ENCODE measurements at places on chromosomes 16 and 17.

DNA sequence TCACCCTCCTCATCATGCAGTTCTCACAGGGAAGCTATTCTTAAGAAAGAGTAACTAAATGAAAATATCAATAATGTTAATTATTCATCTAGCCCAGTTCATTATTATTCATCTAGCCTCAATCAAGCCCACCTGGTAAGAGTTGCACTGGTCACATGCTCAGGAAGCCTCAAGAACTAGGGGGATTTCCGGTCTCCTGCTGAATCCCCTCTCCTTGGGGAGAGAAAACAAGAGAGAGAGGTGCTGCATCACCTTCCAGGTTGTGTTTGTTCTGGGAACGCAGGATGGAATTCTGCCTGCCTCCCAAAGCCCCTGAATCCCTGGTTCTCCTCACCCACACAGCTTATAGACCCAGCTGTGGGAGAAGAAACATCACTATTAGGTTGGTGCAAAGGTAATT lies 164.0 kb downstream of the PMP22 start:
- DNase-seq = no peak

DNA sequence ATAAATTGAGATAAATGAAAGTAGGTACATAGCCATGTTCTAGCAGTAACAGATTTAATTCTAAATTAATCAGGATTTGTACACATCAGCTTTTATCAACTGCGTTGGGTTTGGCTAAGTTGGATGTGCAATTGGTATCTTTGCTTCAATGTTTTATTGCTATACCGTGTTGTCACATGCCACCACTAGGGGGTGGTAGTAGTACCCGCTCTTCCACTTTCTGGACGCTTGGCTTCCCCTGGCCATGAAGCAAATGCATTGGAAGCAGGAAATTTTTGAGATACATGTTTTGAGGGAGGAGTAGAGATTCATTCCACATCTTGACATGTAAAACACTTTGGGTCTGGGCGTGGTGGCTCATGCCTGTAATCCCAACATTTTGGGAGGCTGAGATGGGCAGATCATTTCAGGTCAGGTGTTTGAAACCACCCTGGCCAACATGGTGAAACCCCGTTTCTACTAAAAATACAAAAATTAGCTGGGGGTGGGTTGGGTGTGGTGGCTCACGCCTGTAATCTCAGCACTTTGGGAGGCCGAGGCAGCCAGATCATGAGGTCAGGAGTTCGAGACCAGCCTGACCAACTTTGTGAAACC lies 58.6 kb downstream of the EMP2 start:
- DNase-seq = no peak

DNA sequence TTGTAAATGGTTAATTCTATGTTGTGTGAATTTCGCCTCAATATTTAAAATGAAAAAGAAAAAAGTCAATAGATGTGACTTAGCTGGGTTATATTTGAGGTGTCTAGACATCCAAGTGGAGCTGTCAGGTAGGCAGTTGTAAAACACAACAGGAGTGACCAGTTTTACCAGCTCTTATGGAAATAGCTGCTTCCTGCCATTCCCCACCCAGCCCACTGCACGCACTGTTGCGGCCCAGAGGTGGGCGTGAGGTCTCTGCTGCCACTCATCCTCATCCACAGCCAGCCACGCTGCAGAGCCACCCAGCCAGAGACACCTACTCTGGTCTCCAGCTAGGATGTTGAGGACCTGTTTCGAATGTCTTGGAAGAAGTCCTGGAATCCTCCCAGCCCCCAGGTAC lies 3.4 kb upstream of the CARD14 start:
- DNase-seq = no peak

GRCh38 chr16:85634747-85635544 lies 21.8 kb downstream of the GSE1 start:
- no peak for DNase-seq

DNA sequence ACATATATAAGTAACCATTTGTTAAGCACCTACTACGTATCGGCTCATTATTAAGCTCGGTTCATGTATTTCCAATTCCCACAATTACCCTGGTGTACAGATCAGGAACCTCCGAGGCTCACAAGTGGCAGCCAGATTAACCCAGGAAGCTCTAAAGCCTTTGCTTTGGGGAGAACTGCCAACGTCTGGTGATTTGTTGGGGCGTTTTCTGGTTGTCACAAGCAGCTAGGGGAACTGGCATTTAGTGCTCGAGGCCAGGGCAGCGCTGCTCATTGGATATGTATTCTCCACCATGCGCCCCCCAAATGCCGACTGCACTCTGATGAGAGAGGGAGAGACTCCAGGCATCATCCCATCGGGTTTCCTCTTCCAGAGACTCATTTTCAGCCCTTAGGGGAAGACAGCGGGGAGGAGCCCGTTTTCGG lies 541 bp downstream of the ZNF18 start:
- no peak for DNase-seq

GRCh38 chr16:79419148-79419547 lies 181.4 kb downstream of the MAF start:
- no peak for DNase-seq

DNA sequence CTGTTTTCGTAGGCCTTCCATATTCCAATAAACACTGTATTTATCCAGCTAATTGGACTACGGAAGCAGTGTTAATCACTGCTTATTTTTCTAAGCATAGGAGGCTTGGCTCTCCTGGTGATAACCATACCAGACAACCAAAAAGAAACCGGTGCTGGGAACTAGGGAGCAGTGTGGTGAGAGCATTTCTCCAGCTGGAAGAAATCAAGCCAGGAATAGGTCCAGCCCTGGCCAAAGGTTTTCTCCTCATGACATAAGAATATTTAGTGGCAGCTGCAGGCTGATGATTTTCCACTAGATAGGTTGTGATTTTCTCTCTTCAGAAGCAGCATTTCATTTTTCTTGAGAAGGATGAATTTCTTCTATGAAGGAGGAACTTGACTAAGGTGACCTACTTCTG lies 141.5 kb downstream of the TRIM37 start:
- no peak for DNase-seq

- DNase-seq = no peak
Measured at GRCh38 chr16:66706506-66706880, 9.9 kb upstream of the CMTM4 start.

DNA sequence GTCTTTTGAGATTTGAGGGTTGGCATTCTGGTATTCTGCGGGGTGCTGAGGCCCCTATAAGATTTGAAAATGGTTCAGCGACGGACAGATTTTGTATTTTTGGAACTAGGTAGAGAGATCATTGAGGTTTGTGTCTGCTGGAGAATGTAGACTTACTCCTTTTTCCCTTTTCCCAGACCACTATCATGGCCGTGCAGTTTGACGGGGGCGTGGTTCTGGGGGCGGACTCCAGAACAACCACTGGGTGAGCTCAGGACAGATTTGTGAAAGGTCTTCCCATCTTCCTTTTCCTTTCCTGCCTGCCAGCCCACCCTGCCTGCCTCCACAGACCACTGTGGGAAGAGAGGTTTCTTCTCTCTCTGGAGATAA lies 572 bp downstream of the PSMB6 start:
- DNase-seq = no peak

GRCh38 chr17:33053676-33054075 lies 62.0 kb downstream of the SPACA3 start:
- DNase-seq = no peak

DNA sequence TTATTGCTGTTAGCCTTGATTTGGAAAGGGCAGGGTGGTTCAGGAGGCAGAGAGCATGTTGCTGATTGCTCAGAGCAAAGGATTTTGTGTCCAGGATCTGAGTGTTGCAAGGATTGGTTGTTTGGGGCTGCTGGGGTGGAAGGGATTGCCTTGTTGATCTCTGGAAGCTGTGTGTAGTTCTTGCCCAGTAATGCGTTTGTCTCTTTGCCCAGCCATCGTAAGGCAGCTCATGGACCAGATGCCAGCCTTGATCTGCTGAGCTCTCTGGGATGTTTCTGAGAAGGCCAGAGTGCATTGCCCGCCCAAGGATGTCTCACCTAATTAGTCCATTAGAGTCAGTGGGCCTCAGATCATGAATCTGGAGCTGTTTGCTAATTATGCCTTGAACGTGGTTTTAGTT lies 33.6 kb downstream of the NKD1 start:
- no peak for DNase-seq

- DNase-seq = no peak
Measured at GRCh38 chr17:69452664-69453260, 38.3 kb downstream of the MAP2K6 start.

GRCh38 chr17:8662076-8662831 lies 31.7 kb upstream of the MYH10 start:
- no peak for DNase-seq

GRCh38 chr16:25106567-25107465 lies 4.7 kb upstream of the LCMT1 start:
- peak; percentile 41 for DNase-seq

- no peak for DNase-seq
Measured at GRCh38 chr16:53456625-53457024, 22.4 kb downstream of the RBL2 start.

DNA sequence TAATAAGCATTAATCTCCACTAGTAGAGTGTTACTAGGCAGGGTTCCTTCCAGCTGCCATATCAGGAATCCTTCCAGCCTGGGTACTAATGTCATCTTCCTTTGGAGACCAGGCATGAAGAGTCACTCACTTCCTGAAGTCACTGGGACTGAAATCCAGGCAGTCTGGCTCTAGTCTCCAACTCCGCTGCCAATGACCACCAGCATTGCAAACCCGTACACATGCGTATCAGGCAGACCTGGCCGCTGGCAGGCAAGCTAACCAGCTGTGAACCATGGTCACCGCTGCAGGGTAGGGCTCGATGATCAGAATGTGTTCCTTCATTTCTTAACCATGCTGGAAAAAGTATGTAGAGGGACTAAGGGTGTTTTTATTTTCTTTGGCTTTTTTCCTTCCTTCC lies 255.5 kb downstream of the CDH13 start:
- no peak for DNase-seq

- DNase-seq = no peak
Measured at GRCh38 chr17:31491376-31492131, 100.1 kb downstream of the RAB11FIP4 start.

DNA sequence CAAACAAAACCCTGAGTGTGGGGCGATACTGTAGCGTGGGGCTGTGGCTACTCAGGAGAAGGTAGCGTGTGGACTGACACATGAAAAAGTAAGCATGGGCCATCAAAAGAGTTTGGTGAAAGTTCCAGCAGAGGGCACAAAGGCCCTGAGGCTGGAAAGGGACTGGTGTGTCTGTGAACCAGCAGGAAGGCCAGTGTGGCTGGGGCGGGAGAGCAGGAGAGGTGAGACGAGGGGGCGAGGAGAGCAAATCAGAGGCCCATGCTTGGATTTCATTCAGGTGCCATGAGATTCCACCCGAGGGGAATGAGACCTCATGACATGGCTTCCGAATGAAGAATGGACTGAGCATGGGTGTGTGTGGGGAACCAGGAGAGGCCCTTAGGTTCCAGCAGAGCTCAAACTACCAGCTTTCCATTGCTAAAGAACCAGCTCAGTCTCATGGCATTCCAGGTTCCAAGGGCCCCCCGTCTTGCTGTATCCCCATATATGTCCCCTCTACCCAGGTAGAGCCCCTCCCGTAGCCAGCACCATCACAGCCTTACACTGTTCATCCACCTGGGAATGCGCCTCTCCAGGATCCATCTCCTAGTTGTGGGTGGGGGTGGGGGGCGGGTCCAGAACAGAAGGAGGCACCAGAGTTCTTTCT lies 31.1 kb downstream of the TRPV2 start:
- no peak for DNase-seq

DNA sequence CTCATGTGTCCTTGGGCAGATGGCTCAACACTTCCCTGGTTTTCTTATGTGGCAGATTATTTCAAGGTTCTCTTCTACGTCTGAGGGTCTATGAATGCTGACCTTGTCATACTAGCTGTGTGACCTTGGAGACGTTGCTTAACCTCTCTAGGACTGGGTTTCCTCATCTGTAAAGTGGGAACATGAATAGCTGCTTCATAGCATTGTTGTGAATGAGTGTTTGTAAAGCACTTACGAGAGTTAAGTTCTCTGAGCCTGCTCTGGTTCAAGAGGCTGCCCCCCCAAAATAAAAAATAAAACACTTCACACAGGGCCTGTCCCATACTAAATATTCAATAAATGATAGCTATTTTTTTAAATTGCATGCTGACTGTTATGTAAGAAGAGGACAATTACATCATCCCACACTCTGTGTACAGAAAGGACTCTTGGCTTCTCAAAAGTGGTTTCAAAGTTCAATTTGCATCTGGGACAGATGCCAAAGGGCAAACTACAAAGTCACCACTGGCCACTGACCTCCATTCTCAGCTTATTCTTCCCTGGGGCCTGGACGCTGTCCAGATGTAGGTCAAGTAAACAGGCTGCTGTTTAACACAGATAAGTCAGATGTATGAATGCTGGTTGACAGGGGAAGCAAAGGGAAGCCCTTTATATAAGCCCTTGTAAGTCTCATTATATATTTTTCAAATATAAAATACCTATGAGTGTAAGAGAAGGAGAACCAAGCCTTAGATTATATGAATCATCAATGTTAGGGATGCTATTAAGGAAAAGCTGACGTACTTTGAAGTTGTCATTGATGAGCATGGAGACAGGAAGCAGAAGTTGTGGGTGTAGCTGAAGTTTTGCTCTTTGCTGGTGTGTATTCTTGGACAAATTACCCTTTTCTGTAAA lies 15.4 kb upstream of the NDEL1 start:
- no peak for DNase-seq

- no peak for DNase-seq
Measured at GRCh38 chr16:46918905-46919792, 35.0 kb downstream of the GPT2 start.

GRCh38 chr16:84741340-84741830 lies 41.6 kb downstream of the USP10 start:
- DNase-seq = no peak

- DNase-seq = no peak
Measured at GRCh38 chr17:11023639-11024479, 186.0 kb upstream of the PIRT start.

DNA sequence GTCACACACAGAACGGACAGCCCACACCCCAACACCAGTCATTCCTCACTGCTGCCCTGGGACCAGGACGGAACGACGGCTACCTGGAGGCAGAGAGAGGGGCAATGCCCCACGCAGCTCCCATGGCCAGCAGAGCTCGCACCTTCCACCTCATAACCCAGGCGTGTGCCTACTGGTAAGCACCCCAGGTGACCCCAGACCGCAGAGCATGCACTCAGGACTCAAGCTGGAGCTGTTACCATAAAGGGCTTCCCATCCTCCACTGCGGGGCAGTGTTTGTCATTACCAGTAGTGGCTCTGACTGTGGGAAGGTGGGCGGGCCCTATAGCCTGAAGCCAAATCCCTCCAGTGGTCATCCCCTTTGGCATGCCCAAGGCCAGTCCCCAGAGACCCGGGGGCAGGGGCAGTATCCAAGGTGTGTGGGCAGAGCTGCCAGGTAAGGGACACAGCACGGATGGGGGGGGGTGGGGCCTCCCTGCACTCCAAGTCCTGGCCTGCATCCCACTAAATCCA lies 4.7 kb upstream of the BCAR1 start:
- DNase-seq = no peak
